ENCODE measurements at places on chromosomes 7 and 10.

DNA sequence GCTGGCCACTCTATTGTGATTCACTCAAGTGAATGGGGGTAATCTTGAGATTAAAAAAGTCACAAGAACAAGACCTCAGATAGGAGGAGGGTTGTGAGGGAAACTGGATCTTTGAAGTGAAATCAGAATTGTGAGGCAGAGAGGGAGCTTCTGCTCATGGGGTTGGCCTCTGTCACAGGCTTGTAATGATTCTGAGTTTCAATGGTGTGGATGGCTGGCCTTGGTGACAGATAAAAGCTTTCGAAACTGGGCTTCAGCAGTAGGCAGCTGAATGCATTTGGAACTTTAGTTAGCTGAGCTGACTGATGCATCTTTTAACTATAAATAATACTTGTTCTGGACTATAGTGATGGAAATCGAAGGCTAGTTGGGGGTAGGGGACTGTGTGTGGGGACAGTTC lies 12.2 kb downstream of the TAS2R60 start:
- no peak for DNase-seq

- no peak for DNase-seq
Measured at GRCh38 chr7:52135403-52135802, 818.8 kb upstream of the COBL start.

DNA sequence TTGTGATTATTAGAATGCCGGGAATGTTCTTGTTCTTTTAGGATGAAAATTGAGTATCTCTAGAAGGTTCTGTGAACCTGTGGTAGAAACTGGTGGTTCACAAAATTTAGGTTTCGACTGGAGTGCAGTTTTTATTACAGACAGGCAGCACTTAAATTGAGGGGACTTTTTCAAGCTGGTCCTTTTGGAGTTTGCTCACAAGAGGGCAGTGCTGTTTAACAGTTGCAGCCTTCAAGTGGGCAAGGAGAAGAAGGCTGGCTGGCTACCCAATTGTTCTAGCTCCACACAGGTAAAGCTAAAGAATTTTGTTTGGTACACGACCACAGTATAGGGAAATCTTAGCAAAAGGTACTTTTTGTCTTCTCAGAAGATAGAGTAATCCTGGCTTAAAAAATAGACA lies 233.6 kb downstream of the SNX13 start:
- no peak for DNase-seq

DNA sequence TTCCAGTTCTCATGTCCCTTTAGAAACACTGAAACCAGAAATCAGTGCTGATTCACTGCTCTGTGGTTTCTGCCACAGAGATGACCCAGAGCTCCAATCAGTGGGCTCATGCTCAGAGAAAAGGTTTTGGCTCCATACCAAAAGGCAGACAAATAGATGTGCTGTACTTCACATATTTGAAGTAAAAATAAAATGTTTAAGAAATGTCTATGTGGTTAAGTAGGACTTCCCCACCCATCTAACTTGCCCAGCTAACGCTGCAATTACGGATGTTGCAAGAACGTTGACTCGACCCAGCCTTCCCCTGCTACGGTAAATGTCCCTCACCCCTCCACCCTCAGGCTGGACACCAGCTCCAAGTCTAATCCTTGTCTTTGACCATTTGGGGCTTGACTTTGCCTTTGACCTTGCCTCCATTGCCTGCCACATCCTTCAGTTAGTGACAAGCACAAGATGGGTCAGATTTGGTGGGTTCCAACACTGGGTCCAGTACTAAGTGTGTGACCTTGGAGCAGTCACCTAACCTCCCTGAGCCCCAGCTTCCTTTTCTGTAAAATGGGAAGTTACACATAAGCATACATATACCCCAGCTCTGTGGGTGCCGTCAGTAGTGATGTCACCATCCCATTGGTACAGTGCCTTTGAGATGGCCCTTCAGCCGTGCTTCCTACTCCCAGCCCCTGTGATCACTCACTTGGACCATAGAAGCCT lies 95.8 kb downstream of the CHST15 start:
- no peak for DNase-seq

GRCh38 chr10:74453169-74453568 lies 302.1 kb downstream of the ADK start:
- DNase-seq: no peak

GRCh38 chr7:71470326-71470725 lies 338.4 kb downstream of the GALNT17 start:
- no peak for DNase-seq

GRCh38 chr10:63537536-63537935 lies 16.3 kb downstream of the REEP3 start:
- DNase-seq: no peak

- DNase-seq: no peak
Measured at GRCh38 chr10:3928078-3928477, 143.1 kb upstream of the KLF6 start.

DNA sequence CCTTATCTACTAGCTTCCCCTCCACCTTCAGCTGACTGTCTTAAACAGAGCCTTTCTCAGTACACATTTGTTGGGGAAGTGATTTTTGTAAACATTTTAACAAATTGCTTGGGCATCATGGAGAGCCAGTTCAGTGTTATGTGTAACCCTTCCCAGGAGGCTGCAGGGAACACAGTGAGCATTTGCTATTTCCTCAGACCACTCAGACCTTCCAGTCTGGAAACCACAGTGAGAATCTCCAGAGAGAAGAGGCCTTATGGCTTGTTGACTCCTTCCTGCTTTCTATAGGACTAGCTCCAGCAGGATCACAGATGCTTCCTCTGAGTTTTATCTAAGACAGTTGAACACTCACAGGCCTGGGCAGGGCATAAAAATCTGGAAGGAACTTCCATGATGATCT lies 409.8 kb upstream of the NPVF start:
- DNase-seq: no peak

DNA sequence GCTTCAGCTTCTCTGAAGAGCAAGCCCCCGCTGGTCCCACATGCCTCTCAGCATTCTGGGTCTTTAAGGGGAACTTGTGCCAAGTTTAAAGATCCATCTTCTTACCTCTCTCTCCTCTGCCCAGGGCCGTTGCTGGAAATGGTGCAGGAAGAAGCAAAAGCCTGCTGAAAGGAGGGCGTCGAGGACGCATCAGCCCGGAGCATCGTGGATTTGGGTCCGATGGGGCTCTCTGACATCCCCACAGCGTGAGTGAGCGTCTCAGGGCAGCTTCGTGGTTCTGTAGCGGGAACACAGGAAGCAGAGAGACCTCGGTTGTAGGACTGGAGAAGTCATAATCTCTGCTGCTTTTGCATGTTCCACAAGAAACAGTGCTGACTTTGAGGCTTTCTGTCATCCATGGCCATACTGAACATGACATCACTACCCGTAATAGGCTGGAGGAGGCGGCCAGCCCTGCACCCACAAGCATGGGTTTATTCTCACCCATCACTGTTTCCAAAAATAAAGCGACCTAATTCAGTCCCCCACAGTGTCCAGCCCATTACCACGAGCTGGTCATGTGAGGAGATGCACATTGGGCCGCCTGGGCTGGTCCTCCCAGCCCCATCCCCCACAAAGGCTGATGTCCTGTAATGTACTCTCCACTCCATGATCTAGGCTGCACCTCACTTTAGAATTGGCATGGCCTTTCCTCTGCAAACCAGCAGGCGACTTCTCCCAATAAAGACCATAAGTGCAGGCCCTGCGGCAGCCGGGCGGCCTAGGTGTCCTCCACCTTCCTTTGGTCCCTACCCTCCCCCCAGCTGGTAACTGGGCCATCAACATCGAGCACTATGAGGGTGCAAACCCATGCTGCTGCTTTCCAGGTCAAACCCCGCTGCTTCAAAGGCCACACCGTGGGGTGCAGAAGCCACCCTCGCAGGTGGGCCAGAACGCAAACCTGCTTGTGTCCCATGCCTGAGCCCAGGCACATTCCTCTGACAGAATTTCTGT lies 276.9 kb downstream of the TNS3 start:
- no peak for DNase-seq

DNA sequence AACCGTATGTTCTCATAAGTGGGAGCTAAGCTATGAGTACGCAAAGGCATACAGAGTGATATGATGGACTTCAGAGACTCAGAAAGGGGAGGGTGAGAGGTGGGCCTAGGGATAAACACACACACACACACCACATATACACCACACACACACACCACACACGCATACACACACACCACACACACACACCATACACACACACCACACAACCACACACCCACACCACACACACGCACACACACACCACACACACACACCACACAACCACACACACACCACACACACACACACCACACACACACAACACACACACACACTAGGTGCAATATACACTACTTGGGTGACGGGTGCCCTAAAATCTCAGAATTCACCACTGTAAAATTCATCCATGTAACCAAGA lies 113.6 kb upstream of the ADAM12 start:
- DNase-seq: no peak

DNA sequence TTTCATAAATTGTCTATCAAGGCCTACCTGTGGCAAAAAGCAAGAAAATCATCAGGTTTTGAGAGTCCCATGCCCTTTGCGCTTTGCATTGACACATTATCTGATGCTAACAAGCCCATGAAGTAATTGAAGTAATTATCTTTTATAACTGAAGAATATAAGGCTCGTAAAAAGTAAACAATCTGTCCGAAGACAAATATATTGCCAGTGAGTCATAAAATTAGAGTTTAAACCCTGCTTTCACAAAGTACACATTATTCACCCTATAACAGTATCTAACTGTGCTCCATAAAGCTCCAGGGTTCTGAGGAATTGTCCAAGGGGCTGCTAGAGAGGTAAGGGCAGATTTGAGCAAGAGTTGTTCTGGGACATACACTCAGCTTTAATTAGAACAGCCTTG lies 102.3 kb upstream of the PPP1R3A start:
- DNase-seq: no peak

DNA sequence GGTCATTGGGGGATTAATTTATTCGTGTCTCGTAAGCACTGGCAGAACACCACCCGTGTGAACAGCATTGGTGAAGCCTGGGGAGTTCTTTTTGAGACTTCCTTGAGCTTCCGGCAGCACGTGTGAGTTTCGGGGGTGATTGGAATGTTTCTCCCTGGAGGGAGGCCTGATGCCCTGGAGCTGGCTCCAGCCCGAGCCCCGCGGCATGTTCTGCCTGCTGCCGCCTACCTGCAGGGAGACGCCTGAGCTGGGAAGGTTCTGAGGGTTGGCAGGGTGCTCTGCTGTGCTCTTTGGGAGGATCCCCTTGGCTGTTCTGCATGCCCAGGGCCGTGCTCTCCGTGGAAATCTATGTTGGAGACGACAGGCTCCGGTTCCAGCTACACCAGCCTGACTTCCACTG lies 159.3 kb downstream of the MGMT start:
- no peak for DNase-seq

Measured in cortex of kidney (tissue), 1 donor.